ENCODE measurements at places on chromosomes 3 and 15.
A peak's percentile ranks its signal among the peaks of the same experiment; 100 is the strongest.

DNA sequence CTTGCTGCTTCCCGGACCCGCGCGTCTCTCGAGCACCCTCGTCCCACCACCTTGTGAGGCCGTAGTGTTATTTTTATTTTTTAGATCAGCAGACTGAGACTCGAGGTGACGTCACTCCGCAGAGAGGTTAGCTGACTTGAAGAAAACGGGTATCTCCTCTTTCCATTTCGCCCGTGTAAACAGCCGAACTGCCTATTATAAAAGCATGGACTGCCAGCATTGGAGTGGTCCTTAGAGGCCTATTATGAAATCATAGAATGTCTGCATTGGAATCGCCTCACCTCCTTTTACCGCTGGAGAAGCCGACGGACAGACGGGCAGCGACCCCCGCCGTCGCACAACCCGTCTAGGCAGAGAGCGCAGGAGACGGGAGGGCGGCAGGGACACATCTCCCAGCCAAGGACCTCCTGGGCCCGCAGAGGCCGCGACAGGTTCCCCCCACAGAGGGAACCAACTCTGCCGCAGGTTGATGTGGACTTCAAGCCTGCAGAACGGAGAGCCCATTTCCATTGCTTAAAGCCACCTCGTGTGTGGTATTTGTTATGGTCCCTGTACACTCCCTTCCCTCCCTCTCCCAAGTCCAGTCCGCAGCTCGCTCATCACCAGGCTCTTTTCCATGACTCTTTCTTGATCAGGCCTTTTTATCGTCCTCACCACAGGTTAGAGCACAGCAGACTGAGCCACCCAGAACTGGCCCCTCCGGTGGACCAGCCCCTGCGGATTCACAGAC, 540 bp upstream of the PPP1R2 start:
- DNase-seq: peak; percentile 28

DNA sequence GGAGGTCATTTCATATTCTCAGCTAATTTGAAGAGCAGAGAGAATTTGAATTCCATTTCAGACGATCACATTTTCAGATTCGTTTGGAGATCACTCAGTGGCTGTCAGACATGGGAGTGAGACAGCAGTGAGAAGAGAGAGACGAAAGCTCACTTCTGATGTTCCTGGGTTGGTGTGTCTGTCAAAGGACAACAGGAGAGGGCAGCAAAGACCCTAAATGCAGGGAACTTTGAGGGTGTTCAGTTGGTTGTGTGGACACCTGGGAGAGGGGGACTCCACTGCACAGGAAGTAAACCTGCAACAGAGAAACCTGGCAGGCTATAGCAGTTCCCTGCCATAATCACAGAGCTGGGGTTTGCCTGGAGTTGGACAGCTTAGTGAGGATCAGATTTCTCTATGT, 675.1 kb downstream of the SQOR start:
- no peak for DNase-seq

DNA sequence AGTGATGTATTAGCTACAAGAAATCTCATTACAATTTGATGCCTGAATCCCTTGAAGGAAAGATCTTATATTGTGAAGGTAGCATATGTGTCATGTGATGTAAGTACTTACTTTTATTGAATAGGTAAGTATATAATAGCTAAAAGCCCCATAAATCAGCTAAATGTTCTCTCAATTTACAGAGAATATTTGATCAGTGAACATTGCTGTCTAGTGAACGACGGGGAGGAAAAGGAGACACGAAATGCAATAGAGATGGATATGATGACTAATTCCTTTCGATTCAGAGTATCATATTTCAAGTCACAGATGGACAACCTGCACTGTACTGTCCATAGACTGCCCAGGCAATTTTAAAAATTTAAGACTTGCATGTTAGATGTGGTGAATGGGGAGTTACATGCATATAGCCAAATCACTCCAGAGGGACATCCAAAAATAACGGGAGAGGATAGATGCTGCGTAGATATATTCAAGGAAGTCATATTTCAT, 462.1 kb upstream of the CDIN1 start:
- no peak for DNase-seq

DNA sequence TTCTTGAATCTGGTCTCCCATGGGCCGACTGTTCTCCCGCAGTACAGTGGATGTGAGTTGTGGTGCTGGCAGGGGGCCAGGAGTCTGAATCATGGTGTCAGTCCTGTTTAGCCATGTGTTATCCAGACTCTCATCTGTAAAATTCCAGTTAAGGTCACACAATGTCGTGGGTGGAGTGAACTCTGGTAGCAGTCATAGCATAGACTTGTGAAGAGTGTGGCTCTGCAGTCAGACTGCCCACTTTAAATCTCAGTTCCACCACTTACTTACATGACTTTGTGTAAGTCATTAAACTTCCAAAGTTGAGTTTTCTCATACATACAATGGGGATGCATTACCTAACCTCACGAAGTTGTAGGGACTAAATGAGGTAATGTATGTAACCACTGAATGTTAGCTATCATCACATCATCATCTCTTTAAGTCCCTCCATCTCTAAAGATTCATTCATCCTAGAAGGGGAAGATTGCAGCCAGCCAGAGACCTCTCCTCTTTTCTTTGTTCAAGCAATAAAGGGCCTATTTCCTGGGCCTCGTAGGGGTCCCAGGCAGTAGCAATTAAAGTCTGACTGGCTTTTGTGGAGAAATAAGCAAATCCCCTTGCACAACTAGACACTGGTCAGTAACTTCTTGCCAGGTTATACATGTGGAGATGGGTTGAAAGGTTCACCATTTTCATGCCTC, 93.9 kb downstream of the PCCB start:
- no peak for DNase-seq

GRCh38 chr15:100105101-100105500, 236.7 kb downstream of the ADAMTS17 start:
- no peak for DNase-seq

DNA sequence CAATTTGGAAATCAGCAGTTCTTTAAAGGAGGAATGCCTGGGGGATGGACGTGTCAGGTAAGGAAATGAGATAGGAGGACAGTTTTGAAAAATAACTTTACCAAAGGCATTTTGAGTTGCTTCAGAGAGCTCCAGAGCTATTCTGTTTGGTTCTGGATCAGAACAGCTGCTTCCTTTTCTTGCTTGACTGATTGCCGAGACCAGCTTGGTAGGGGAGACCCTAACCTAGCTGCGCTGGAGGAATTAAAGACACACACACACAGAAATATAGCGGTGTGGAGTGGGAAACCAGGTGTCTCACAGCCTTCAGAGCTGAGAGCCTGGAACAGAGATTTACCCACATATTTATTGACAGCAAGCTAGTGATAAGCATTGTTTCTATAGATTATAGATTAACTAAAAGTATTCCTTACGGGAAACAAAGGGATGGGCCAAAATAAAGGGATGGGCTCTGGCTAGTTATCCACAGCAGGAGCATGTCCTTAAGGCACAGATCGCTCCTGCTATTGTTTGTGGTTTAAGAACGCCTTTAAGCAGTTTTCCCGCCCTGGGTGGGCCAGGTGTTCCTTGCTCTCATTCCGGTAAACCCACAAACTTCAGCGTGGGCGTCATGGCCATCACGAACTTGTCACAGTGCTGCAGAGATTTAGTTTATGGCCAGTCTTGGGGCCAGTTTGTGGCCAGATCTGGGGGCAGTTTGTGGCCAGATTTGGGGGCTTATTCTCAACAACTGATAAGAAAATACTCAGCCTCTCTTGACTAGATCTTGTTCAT, 556.0 kb downstream of the ROBO1 start:
- DNase-seq: no peak

DNA sequence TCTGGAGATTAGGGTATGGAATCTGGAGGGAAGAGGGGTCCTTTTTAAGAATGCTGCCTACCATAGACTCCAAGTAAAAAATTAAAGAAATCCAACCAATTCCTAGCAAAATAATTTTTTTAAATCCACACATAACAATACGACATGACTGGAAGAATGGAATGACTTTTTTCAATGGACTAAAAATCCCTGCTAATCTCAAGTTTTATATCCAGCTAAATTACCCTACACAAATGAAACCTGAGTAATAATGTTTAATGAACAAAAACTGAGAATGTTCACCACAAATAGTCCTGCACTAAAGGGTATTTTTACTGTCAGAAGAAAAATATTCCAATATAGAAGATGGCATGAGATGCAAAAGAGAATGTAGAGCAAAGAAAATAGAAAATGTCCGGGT, 220.3 kb upstream of the AGTR1 start:
- DNase-seq: no peak

DNA sequence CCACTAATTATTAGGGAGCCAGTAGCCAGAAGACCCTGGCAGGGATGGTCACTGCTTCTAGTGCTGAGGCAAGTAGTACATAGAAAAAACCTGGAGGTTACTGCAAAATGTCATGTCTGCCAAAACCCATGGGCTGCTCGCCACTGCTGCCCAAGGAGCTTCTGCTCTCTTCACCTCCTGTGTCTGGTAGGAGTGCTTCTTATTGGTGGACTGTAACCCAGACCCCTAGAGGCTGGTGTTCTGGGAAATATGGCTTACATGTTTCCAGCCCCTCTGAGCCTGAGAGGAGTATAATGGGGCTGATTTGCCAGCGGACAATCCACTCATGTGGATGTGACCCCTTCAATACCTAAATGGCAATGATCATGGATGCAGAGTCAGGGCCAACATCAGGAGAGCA, 286.4 kb downstream of the EPHB1 start:
- no peak for DNase-seq

- DNase-seq: no peak
These were observed 790.4 kb downstream of the GRM7 start for GRCh38 chr3:7651274-7651673.

DNA sequence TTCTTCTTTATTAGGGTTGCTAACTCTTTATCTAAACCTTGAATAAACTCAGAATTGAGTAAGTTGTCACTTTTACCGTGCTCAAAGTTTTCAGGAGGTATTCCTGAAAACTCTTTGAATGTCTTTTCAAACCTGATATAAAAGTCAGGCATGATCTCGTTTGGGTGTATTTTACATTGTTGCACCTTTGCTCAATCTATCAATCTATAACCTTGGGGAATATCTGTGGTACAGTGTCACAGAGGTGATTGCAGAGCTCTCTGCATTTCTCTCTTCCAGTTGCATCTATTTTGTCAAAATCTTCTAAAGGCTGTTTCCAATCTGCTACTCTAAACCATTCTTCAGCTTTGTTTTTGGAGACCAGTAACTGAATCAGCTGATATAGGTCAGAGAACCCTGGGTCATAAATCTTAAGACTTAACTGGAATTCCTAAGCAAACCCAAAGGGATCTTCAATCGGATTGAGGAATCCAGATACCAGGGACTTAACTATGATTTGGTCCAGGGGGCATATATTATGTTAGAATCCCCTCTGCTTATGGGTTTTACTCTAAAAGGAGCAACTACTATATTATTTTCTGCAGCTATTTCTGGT, 35.6 kb upstream of the AP4E1 start:
- DNase-seq: no peak

DNA sequence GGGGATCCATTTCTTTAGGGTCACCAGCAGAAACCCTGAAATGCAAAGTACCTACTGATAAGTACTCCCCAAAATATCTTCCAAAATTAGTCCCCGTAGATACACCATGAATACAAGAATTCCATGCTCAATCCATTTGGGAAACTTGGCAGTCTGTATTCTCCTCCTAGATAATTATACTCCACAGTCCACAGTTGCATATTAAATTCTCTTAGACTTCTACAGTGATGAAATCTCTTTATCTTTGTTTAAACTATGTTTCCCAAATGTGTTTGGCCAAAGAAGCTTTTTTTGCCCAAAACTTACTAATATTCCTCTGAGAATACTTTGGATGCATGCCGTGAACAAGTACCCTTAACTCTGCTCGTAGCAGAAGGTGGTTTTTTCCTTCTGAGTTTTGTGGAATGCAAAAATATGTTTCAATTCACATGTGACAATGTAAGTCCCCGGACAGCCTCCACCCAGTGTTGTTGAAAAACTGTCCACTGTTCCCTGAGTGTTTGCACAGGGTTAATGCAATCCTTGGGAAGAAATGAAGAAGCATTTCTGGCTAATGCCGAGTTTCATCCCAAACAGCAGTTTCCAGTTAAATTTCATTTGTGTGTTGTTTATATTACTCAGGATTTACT, 126.7 kb downstream of the ARNT2 start:
- DNase-seq: no peak

GRCh38 chr15:58704155-58704865, 45.2 kb downstream of the ADAM10 start:
- DNase-seq: no peak

DNA sequence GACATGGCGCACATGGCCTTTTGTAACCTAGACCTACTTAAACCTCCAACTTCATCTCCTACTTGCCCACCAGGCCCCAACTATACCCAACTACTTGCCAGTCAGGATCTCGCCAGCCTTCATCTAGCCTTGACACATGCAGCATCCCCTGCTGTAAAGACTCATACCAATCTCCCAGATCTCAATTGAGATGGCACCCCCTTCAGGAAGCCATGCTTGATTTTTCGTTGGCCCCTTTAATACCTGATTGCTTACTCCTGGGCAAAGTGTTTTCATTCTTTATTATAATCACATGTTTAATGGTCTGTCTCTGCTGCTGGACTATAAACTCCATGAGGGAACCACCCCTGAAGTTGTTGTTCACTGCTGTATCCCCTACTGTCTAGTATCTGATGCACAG, 150.8 kb downstream of the SOX2 start:
- no peak for DNase-seq

Measured in stimulated activated naive CD8-positive, alpha-beta T cell treated with anti-CD3 and anti-CD28 coated beads, Interleukin-15, Interleukin-2, amounts not matched to agents 100 U/mL and 50 U/mL, for 24 hours (primary cell).